H1 (cell line): ENCODE measurements at places on chromosomes 4 and X. TPM values are rescaled to one million over a fixed set of nuclear protein-coding genes. Genes with fewer than 3 reads are reported as not detected.

Gene CHM
- total RNA-seq: 14.8 and 15.5 TPM in 2 replicates

Gene WNK3
- 37.1 and 37.5 TPM in 2 replicates for total RNA-seq

Gene PGRMC1
- 237 and 248 TPM in 2 replicates for total RNA-seq

GRCh38 chrX:120499301-120500072 is 30.4 kb upstream of the LAMP2 start:
- no peak for DNase-seq

DNA sequence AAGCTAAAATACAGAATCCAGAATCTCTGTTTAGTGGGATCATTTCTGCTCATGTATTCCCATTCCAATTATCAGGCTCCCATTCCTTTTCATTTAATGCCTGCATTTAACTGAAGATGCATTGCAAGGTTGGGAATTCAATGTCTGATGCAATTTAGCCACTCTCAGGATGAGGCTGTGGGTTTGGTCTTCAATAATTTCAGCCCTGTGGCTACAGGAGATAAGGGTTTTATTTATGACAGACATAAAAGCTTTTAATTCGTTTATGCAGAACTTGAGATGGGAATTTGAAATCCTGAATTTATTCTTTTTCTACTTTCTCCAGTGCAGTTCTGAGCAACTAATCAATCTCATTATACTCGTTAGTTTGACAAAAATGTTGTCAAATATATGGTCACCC is 1225.9 kb downstream of the PCDH18 start:
- no peak for DNase-seq

- DNase-seq: no peak
Observed at GRCh38 chr4:111113591-111113990, 490.7 kb upstream of the PITX2 start.

DNA sequence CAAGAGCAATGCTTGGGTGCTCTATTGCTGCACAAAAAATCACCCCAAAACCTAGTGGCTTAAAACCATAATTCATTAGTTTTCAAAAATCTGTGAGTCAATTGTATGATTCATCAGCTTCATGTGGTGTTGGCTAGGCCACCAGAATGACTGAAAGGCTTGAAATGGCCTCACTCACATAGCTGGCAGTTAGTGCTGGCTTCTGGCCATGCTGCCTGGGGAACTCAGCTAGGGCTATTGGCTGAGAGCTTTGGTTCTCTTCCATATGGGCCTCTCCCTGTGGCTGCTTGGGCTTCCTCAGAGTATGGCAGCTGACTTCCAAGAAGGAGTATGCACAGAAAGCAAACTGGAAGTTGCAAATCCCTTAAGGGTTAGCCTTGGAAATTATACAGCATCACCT is 3.1 kb upstream of the MTMR1 start:
- no peak for DNase-seq
